ENCODE measurements at places on chromosomes 2 and 18.

GRCh38 chr2:18536100-18536499, 24.4 kb downstream of the RDH14 start:
- DNase-seq: no peak

GRCh38 chr18:71027531-71027930, 738.7 kb downstream of the SOCS6 start:
- DNase-seq: no peak

GRCh38 chr2:51490576-51491234, 458.8 kb upstream of the NRXN1 start:
- DNase-seq: no peak

DNA sequence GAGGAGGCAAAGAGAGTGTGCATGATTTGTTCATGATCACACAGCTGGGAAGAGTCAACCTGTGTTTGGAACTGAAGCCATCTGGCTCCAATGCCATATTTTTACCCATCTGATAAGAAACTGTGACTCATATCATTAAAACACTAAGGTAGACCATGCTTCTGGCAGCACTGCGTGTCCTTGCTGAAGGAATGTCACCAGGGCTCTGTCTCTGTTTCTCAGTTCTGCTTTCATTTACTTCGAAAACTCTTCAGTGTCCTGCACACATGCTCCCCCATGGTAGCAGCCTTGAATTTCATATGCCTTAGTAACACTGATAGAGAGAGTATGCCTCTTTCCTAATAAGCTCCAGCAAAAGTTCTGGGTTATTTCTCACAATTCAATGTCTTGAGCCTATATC, 830.4 kb downstream of the DCDC2C start:
- DNase-seq: no peak

DNA sequence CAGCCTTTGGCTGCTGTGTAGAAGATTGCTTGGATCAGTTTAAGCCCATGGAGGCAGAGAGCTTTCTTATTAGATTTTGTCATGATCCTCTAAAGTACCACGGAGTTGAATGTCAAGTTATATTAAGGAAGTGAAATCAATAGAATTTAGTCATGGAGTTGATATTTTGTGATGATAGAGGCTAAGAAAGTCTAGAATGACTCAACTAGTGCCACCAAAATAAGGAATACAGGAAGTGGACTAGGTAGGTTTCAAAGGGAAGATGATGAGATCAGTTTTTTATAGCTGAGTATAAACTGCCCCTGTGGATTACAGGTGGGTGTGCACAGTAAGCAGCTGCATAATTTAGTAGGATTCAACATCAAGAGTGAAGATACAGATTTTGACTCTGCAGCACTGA, 25.2 kb downstream of the FBXO36 start:
- DNase-seq: no peak

- DNase-seq: no peak
These were observed 215.1 kb downstream of the ALK start for GRCh38 chr2:29706171-29706720.

DNA sequence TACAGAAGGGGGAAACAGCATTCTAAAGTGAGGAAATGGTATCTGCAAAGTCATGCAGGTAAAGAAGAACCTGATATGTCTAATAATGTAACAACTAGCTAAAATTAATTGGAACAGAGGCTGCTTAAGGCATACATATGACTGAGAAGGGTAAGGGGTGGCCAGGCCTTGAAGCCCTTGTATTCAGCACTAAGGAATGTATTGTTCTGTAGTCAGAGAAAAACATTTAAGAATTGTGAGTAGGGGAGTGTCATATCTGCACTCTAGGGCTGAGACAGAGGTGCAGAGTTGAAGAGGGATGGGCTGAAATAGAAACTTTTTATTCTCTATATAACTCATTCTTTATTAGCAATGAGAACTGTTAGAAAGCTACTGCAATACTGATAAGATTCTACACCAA, 145.5 kb upstream of the CHAC2 start:
- no peak for DNase-seq

DNA sequence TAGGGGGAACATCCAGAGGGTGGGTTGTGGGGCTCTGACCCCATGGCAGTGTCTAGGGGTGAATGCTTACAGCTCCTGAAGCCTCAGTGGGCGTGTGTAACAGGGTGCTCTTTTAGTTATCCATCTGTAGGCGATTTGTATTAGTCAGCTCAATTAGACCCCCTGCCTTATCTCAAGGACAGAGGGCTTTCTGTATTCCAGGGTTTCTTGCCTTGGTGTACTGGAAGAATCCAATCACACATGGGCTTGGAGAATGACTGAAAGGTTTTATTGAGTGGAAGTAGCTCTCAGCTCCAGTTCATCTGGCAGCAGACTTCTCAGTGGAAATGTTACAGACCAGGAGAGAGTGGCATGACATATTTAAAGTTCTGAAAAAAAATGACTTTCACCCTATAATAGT, 334.0 kb upstream of the GCFC2 start:
- DNase-seq: no peak

GRCh38 chr2:174486563-174487107, at the start of gene GPR155:
Gene GPR155 (minus strand): TSS chr2:174487029. CDS start chr2:174481956, 5,073 bp downstream.
- DNase-seq: no peak

- DNase-seq: no peak
These were observed 108.5 kb downstream of the VWC2L start for GRCh38 chr2:214519258-214519818.

DNA sequence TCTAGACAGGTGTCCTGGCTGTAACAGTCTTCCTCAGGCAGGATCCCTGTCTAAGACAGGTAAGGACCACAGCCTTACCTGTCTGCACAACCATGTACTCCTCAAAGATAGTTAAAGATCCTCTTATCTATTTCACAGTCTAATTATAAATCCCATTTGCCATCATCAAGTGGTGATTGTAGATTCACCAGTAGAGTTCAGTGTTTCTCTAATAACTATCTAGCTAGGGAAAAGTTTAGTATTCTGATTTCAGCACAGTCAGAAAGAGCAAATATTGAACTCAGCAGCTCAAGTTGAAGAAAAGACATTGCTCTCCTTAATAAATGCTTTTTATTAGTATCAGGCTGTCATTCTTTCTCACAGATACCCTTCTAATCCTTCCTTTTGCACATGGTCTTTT, 1305.5 kb upstream of the NXPH2 start:
- DNase-seq: no peak

- DNase-seq: no peak
These were observed 108.1 kb downstream of the NUP35 start for GRCh38 chr2:183232161-183232865.

DNA sequence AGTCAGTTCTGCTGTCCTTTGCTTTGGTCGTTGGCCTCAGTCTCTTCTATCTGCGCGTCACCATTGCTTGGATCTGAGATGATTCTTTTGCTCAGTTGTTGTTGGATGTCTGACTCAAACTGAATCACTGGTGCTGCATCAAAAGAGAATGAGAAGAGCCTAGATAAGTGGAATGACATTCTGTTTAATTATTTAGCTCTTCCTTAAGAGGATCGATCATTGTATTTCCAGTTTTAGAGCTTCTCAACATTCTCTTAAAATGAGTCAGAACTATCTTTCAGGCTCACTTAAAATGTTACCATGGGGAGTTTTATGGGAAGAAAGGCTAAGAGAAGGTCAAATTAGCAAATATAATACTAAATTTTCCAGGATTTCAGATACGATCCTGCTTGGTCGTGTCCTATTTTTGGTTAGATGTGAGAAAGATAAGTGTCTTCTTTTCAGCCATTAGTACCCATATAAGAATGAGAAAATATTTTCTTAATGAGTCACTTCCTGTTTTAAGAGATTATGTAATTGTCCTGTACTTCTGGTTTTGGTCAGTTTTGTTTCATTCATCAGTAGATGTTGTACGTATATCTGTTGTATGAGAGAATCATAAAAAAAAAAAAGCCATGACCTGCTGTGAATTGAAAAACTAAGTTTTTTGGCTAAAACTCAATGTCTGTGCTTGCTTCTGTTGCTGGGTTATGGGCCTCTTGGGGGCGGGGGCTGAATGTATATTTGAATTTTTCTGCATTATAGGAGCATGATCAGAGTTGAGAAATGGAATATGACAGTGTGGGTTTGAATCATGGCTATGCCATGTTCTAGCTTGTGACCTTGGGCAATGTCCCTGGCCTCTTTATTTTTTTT, 31.6 kb upstream of the CASP10 start:
- no peak for DNase-seq

DNA sequence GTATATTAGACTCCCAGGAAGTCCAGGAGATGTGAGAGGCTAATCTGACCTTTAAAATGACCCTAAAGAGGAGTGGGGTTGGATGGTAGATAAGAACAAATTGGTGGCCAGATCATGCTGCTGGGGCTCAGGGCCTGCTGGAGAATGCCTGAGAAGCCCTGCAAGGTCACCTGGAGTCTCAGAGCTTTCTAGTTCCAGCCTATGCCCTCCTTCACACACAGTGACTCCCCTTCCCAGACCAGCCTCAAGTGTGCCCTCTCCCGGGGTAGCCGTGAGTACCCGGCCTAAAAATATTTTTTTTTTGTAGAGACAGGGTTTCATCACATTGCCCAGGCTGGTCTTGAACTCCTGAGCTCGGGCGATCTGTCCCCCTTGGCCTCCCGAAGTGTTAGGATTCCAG, 44.2 kb upstream of the FZD5 start:
- no peak for DNase-seq

GRCh38 chr2:46574457-46575355, 95.3 kb downstream of the TMEM247 start:
- no peak for DNase-seq
